NCI-H187 treated with DMSO at 0.1 percent for 48 hours (cell line): ENCODE measurements at places on chromosomes 13 and 19.

DNA sequence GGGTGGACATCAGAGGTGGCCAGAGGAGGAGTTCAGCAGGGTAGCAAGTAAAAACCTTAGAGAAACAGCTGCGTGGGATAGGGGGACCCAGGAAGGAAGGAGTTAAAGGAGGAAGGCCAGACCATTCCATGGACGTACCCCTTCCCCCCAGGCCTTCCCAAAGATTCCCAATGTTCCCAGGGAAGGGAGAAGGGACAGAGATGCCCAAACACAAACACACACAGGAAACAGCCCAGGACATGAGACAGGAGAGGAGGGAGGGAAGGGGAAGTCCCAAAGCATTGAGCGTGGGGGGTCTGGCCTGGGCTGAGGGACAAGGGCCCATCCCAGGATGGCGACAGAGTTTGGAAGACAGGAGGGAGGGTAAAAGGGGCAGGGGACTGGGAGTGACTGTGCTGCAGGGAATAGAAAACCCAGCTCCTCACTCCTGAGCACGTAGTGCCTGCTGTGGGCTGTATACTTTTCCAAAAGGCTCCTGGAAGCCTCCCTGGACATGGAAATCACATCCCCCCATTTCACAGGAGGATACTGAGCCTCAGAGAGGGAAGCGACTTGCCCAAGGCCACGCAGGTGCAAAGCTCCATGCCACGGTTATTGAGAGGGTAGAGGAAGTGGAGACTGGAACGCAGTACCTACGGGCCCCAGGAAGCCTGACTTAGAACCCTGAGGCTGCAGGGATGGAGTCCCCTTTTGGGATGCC is 1.1 kb downstream of the SYDE1 start:
- DNase-seq, result no peak

DNA sequence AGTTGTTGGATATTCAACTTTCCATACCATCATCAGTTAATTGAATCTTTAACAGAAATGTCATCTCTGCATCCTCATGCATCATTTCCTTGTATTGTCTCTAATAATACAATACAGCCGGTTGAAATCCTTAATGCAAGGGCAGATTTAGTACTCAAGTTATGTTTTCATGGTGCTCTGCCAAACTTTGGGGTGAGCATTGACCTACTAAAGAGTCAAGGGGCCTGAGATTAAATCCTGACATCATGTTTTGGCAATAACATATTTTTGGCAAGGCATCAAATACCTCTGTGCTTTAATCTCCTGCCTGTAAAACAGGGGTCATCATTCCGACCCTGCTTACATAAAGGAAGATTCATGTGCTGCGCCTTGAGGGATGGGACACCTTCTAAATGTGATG is 42.7 kb upstream of the ABCC4 start:
- no peak for DNase-seq

- DNase-seq, result no peak
These were observed 117.6 kb downstream of the MIPEP start for GRCh38 chr13:23771552-23771951.

DNA sequence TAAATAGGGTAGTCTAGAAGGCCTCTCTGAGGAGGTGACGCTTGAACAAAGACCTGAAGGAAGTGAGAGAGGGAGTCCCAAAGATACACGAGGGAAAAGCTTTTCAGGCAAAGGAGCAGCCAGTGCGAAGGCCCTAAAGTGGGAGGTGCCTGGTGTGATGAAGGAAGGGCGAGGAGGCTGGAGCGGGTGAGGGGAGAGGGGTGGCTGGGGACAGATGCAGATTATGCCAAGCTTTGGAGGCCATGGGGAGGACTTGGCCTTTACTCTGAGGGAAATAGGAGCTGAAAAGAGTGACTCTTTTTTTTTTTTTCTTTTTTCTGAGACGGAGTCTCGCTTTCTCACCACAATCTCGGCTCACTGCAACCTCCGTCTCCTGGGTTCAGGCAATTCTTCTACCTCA is 2.9 kb downstream of the CLPTM1 start:
- DNase-seq, result no peak

DNA sequence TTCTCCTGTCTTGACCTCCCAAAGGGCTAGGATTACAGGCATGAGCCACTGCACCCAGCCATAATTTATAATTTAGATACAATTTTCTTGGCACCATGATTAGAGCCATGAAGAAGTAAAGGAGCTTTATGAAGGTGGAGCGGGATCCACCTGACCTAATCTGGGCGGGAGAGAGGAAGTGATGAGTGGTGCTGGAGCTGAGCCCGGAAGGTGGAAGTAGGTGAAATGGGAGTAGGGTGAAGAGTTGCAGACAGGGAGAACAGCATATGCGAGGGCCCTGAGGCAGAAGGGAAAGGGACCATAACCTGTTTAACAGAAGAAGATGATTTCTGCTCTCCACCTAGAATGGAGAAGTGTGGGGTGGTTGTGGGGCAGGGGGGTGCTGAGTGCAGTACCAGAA is 4.2 kb downstream of the BLOC1S3 start:
- no peak for DNase-seq

DNA sequence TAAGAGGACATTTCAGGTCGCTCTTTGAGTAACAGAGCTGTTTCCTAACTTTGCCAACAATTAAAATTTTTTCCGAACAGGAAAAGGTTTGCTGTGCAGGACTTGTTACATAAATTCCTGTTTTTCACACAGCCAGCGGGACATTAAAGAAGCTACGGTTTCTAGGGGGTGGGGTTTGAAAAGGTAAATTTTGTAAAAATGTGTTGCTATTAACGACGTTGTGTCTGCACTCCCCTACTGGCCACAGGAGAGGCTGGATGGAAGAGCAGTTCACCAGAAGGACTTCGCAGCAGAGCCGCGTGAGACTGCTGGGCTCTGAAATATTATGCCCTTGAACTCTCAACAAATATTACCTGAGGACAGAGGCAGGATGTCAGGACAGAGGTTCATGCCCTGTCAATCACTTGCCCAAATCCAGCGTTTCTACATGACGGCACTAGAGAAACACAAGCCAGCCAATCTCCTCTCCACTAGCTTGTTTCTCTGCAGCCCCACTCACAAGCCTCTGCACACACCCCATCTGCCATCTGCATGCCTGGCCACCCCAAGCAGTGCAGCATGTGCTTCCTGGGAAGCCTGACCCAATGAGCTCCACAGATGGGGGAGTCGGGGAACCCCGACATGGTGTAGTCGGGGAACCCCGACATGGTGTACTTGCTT is 102.0 kb downstream of the FOXO1 start:
- no peak for DNase-seq

DNA sequence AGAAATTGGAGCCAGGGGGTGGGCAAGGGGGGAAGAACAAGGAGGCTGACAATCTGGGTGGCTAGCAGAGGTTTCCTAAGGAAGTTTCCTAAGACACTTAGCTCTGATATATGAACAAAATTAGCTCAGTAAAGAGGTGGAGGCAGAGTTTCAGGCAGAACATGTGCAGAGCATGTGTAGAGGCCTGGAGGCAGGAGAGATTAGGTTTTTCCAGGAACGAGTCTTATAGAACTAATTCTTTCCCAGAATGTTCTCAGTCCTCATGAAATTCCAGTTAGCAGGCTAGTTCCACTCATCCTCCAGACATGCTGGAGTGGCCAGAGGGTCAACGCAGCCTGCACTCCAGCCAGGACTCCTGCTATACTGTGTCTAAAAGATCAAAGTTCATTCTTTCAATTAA is 184.7 kb downstream of the LACC1 start:
- no peak for DNase-seq

DNA sequence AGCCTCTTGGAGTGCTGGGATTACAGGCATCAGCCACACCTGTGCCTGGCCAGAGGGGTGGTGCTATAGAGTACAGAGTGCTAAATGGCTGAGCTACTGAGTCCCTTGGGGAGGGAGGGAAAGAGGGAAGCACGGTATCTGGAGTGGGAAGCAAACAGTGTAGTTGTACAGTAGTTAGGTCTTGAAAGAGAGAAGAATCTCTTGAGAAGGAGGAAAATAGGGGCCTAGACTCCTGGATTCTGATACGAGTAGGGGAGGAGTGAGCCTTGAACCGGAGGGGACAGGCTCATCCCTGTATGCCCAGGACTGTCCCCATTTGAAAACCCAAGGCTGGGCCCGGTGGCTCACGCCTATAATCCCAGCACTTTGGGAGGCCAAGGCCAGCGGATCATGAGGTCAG is 5.1 kb downstream of the MYADM start:
- DNase-seq, result no peak

DNA sequence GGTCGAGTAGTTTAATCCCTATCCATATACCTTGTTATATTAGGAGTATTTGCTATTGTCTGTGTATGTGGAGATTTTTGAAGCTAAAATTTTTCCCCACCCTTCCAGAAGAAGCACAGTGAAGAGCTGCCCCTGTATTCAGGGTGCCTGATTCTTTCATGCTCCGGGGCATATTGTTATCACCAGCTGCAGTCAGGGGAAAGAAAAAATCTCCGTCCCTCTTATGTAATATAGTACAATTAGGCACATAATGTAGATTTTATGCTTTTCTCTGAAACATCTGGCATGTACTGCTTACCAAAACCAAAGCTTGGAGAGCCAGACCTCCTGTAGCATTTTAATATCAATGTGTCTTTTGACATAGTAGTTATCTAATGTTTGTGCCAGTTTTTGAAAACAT is 214.9 kb upstream of the EDNRB start:
- no peak for DNase-seq

- DNase-seq, result no peak
These were observed 307.4 kb downstream of the DIAPH3 start for GRCh38 chr13:59856281-59856810.
